ENCODE measurements at places on chromosomes 1 and 21.

- no peak for DNase-seq
These were observed 67.0 kb upstream of the LYST start for GRCh38 chr1:235933766-235934116.

GRCh38 chr1:40243351-40243750, 4.4 kb upstream of the TMCO2 start:
- DNase-seq: no peak

DNA sequence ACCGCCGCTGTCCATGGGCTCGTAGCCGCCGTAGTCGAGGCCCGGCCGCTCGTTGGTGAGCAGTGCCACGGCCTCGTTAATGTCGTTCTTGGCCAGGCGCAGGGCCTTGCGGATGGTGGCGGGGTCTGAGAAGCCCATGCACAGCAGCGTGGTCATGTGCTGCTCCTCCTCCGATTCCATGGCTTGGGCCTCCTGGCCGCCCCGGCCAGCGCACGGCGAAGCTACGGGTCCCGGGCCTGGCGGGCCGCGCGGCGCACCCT, 300 bp downstream of the USP24 start:
- DNase-seq: no peak

GRCh38 chr21:43282358-43283120, 113.7 kb downstream of the CRYAA start:
- DNase-seq: no peak

DNA sequence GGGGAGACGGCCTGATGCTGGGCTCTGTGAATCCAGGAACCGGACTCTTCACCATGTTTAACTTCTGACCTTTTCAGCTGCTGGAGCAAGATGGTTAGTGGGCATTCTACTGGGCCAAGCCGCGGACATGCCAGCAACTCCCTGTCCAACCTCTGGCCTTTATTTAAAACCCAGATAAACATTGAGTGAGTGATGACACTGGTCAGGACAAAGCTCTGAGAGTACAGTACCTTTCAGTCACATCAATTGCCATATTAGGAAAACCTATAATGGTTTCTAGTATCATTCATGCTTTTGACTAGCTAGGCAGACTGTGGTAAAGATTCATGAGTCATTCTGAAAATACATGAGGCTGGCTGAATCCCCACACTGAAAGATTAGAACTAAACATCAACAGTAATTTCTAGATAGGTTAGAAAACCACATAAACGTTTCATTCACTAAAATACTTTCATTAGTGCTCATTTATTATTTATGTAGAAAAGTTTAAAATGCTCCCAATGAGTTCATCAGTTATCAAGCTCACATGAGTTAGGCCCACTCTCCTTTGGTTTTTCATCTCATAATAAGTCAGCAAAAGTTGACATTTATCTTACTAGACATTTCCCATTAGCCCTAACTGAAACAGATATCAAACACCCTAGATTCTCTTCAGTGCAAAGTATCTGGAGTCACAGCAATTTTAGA, 7.1 kb upstream of the ACTA1 start:
- DNase-seq: peak; percentile 44

DNA sequence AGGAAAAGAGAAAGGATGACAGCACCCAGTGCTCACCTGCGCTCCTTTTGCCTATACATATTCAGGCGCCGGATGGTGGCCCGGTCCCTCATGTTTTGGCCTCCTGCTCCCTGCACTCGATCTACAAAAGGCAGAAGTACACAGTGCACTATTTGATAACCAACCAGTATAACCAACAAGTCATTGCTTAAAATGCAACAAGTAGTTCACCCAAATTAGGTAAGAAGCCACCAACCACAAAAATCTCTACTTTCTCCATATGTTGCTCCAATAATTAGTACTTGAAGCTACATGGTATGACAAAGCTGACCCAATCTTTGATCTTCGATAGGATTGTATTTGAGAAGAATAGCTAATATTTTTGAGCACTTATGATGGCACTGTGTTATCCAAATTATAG, 2.0 kb downstream of the GNL2 start:
- no peak for DNase-seq

- DNase-seq: no peak
These were observed 124.8 kb downstream of the PRDM16 start for GRCh38 chr1:3193811-3194210.
